Stimulated activated CD8-positive, alpha-beta memory T cell treated with anti-CD3 and anti-CD28 coated beads, Interleukin-4, amount 100 ng/mL, for 4 hours (primary cell): ENCODE measurements at places on chromosomes 2 and 18.

DNA sequence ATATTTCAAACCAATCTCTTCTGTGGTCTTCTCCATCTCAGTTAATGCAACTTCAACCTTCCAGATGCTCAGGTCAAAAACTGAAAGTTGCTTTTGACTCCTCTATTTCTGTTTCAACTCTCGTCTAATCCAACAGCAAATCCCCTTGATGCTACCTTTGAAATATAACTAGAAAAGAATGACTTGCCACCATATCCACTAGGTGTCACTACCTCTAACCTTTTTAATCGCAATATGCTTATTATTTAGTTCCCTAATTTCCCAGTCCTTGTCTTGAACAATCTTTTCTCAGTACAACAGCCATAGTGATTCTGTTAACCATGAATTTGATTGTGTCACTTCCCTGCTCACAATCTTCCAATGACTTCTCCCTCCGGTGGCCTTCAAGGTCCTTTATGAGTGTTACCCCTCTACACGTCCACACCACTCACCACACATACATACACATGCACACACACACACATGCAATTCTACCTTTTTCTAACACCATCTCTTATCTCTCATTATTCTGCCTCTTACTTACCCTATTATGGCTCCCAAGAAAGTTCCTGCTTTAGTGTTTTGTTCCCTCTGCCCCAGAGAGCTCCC lies 245.5 kb upstream of the KCNJ3 start:
- DNase-seq = no peak

DNA sequence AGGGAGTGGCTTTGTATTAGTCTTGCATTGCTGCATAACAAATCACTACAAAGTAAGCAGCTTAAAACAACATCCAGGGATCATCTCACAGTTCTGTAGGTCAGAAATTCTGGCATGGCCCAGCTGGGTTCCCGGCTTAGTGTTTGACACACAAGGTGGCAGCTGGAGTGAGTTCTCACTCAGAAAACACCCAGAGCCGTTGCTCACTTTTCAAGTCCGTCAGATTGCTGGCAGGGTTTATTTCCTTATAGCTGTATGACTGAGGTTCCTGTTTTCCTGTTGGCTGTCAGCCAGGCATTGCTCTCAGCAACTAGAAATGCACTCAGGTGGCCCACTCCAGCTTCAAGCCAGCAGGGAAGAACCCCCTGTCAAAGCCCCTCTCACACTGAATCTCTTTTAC lies 324.1 kb downstream of the CCDC178 start:
- DNase-seq = no peak

GRCh38 chr2:145186303-145186702 lies 666.4 kb upstream of the ZEB2 start:
- DNase-seq = no peak

DNA sequence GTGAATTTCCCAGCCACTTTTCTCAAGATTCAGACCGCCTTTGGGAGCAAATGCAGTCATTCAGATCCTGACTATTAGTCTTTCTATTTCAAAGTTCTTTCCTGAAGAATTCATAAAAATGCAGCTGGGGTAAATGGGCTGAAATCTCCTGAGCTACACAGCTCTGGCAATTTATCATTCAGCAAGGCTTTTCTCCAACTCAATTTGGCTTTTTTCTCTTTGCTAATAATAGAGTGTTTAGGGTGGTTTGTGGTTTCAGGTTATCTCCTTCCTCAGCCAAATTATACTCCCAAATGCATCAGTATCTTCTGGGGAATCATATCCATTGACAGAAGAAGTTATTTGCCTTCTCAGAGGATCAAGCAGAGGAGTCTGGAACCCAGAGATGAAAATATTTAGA lies 282.4 kb upstream of the SLC14A2 start:
- no peak for DNase-seq

GRCh38 chr18:10336749-10337350 lies 117.6 kb upstream of the APCDD1 start:
- no peak for DNase-seq

DNA sequence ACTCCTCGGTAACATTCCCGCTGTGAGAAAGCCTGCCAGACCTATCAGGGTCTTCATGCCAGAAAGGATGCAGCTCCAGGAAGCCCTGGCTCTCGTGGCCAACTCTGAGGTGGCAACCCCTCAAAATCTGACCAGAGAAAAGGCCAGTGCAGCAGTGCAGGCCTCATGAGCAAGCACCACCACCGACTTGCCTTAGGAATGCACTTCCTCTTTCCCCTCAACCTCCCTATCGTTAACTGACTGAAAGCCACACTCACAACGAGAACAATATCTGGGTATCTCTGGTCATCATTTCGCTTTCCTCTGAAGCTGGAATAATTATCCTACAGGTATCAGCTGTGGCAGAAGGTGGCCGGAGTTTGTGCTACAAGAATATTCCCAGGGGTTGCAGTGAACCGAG lies 101.4 kb upstream of the POU3F3 start:
- DNase-seq = no peak

DNA sequence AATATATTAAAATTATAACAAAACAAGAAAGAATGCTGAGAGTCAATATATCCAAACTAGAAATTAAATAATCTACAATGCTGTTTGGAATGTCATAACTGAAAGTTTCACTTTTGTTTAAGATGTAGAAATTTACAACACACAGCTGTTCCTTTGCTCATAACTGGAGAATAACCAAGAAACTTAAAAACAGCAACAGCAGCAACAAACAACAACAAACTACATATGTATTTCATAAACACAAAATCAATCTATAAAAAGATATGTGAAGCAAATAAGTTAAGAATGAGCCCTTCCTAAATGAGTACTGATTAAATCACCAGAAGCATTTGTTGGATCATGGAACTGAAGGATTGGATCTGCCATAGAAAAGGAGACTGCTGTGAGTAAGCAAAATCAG lies 456.5 kb upstream of the ZNF804A start:
- DNase-seq = no peak

DNA sequence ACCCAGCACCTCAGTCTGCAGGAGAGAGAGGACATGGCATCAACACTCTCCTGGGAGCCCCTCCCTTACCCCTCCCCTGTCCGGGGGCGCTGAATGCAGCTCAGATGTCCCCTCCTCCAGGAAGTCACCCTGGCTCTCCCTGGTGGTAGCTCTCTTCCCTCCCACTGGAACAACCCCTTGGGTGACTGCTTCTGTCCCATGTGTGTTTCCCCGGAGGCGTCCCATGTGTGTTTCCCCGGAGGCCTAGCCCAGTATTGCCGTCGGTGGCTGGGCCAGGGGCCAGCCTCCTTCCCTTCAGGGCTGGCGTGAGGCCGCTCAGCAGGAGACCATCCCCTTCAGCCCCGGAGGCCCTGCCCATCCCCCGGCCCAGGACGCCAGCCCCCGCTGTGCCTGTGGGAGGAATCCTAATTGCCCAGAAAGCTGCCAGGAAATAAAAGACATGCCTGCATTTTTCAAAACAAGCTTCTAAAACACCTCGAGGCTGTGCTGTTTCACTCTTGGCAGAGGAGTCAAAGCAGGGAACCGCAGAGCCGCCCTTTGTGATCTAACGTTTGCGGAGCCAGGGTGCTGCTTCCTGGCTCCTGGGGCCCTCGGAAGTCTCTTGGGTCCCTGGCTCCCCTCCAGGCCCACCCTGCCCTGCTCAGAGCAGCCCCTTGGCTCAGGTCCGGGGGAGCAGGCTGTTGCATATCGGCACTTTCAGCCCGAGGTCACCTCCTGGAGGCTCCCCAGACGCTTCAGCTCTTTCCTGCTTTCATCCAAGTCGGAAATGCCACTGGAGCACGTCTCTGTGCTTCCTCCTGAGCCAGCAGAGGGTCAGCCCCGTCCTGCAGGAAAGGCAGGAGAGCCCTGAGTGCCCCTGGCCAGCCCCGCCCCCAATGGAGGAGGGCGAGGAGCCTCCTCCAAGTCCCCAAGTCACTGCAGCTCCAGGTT lies 11.4 kb downstream of the SNED1 start:
- DNase-seq = no peak

GRCh38 chr2:233210843-233211547 lies 40.5 kb upstream of the ATG16L1 start:
- DNase-seq = no peak

DNA sequence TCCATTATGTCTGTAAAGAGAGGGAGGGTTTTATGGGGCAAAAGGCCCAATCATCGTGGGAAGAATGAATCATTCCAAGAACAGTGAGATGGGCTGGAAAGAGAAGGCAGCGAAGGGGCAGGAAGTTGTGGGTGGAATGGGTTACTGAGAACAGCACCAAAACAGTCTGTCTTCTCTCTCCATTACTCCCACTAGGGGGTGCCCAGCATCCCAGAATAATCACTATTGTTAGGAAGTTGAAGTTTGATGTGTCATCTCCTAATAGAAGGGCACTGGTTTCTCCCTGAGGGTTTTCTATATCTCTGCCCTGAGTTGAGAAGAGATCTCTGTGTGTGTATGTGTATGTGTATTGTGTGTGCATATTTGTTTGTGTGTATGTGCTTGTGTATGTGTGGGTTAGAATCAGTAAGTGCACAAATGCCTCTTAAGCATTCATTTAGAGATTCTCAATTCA lies 76.6 kb upstream of the MAP4K3 start:
- no peak for DNase-seq

DNA sequence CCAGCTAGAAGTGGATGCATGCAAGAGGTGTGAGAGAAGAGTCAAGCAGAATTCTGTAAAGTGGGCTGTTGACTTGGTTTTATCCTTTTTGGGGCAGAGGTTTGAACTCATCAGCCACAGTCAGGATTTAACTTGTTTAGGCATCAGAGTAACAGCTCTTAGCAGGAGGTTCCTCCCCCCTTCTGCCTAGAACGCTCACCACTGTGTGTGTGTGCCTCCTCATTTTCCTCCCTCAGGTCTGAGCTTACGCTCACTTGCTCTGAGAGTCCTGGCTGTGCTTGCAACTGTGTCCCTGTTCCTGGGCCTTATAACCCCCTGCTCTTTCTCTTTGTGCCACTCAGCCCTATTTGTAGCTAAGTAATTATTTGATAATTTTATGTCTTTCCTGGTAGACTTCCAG lies 167.9 kb downstream of the TMEM182 start:
- no peak for DNase-seq

GRCh38 chr2:186052930-186053329 lies 314.3 kb downstream of the FSIP2 start:
- DNase-seq = no peak

GRCh38 chr2:240401781-240402551 lies 33.5 kb upstream of the GPC1 start:
- no peak for DNase-seq

DNA sequence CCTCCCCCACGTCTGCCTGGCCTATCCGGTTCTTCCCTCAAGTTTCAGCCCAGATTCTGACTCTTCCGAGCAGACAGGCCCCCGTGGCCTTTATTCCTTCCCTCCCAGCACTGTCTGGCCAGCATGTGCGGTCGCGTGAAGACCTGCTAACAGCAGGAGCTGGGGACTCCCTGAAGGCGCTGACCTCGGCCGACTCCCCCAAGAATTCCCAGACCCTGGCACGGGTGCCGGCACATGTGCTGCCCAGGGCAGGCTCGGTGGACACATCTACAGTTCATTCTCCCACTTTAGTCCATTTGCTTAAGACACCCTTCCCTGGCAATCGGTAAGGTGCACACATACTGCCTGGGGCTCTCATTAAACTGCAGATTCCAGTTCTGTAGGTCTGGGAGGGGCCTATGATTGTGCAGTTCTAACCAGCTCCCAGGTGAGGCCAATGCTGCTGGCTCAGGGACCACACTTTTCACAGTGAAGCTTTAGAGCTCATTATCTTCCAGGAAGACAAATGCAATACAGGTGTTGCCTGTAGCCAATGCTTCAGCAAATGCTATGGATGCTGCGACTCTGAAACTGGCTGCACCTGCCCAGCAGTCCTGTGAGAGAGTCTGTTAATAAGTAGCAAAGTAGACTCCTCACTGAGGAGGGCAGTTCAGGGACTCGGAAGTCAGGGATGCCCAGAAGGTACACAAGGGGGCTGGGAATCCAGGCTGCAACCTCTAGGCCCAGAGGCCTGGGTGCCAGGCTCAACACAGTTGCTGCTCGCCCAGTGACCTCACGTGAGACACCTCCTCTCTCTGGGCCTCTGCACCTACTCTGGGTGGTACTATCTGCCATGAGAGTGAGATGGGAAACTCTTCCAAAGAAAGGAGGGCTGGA lies 45.4 kb upstream of the TAF1B start:
- no peak for DNase-seq

GRCh38 chr2:101431486-101431885 lies 43.4 kb downstream of the RFX8 start:
- DNase-seq = no peak

DNA sequence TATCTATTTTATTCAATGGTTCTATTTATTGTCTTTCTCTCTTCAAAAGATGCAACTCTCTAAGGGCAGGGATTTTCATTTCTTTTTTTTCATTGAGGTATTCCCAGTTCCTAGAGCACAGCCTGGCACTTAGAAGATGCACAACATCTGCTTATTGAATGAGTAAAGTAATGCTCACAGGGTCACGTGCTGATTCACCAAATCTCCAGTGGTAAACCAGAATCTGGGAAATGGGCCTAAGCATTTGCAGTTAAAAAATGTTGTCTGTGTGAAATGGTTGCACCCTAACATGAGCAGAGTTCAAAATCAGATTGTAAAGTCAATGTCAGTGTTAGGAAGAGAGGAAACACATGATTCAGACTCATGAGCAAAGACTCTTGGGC lies 15.8 kb downstream of the SLC8A1 start:
- no peak for DNase-seq

DNA sequence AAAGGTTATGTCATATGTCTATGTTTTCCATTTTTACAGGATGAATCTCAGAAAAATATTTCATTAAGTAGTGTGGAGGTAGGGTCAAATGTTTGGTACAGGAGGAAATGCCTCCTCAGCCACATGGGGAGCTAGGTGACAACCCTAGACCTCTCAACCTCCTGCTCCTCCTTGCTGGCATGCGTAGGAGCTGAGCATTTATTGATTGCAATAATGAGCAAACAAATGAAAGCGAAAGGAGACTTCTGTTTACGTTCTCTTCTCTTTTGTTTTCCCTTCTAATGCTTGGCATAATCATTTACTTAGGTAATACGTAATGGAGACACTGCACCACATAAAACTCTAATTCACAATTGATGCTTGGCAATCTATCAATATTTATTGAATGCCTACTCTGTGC lies 95.1 kb upstream of the CCBE1 start:
- no peak for DNase-seq

GRCh38 chr2:181228661-181229060 lies 228.5 kb upstream of the ITGA4 start:
- no peak for DNase-seq

DNA sequence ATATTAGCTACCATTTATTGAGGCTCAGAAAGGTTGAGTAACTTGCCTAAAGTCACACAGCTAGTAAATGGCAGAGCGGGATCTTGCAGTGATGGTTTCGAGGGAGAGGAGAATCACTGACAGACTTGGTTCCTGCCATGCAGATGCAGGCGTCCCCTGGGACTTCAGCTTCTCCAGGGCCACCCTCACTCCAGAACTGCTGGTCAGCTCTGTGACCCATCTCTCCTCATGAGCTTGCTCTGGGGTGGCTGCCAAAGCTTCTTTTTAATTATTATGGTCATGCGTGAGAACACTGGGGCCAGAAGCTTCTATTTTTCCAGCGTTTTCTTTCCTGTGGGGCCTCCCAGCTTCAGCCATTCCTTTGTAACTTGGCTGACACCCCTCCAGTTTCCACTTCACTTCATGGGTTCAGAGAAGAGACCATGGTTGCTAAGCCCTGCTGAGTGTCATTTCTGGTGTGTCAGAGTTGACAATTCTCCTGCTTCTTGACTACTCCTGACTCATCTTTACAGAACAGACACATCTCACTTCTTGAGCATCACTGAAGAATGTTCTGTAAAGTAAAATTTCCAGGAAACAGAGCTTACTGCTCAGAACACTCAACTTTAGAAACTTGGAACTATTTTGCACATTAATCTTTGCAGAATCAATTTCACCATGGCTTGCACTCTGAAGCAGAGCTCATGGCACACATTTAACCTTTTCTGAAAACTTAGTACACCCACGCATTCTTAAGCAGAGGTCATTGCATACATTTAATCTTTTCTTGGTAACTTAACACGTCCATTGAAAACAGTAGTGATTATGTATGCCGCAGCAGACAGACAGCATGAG lies 70.4 kb downstream of the IL1R2 start:
- DNase-seq = no peak
